ENCODE measurements at places on chromosomes 2 and 18. TPM values are rescaled to one million over a fixed set of nuclear protein-coding genes. Genes with fewer than 3 reads are reported as not detected.

The IL1B gene
- total RNA-seq: 0.13 TPM

The MCM6 gene
- total RNA-seq: 50.5 TPM

The PKDCC gene
- 20.6 TPM for total RNA-seq

The HSPD1 gene
- 581 TPM for total RNA-seq

The MYL1 gene
- total RNA-seq: not detected

The SS18 gene
- 48.4 TPM for total RNA-seq

The IKZF2 gene
- 0.13 TPM for total RNA-seq

The RIOK3 gene
- 37.5 TPM for total RNA-seq

The HOXD13 gene
- 0.29 TPM for total RNA-seq

The SPC25 gene
- 18.7 TPM for total RNA-seq

The MFSD6 gene
- 28.2 TPM for total RNA-seq

The SLC8A1 gene
- 0.26 TPM for total RNA-seq

The CFAP65 gene
- total RNA-seq: 0.21 TPM

The KATNAL2 gene
- 1.5 TPM for total RNA-seq

The PAX8 gene
- 0.65 TPM for total RNA-seq

The SLC16A14 gene
- 1.6 TPM for total RNA-seq

The PDE6D gene
- 17.0 TPM for total RNA-seq

The ALLC gene
- total RNA-seq: not detected

The FAHD2B gene
- total RNA-seq: 11.8 TPM

The VWA3B gene
- total RNA-seq: not detected

The KLHL41 gene
- total RNA-seq: 0.17 TPM

The RBM43 gene
- total RNA-seq: 3.5 TPM

The FHOD3 gene
- 3.3 TPM for total RNA-seq

The NT5C1B gene
- not detected for total RNA-seq

The METAP1D gene
- 2.7 TPM for total RNA-seq

The PSMA8 gene
- not detected for total RNA-seq

The OSR1 gene
- total RNA-seq: 6.3 TPM

The PTPN2 gene
- 18.2 TPM for total RNA-seq

The LHCGR gene
- not detected for total RNA-seq

The IFIH1 gene
- 1.3 TPM for total RNA-seq

The CXCR1 gene
- total RNA-seq: not detected

The FASTKD2 gene
- total RNA-seq: 37.1 TPM

The PAX3 gene
- total RNA-seq: not detected

The MARCHF4 gene
- total RNA-seq: 27.7 TPM

The SULT1C2 gene
- 0.29 TPM for total RNA-seq

The GRHL1 gene
- total RNA-seq: 0.85 TPM

The SOX11 gene
- total RNA-seq: not detected

The MC4R gene
- not detected for total RNA-seq

The SERPINB11 gene
- total RNA-seq: 0.17 TPM

The LCLAT1 gene
- total RNA-seq: 16.4 TPM

The EFHD1 gene
- 3.6 TPM for total RNA-seq

The AFF3 gene
- not detected for total RNA-seq

The ZNF385B gene
- total RNA-seq: 0.18 TPM

The NT5DC4 gene
- not detected for total RNA-seq

The SP140 gene
- total RNA-seq: not detected

The RGPD4 gene
- total RNA-seq: 0.07 TPM

The POTEF gene
- total RNA-seq: not detected

The PJVK gene
- 2.1 TPM for total RNA-seq
